ENCODE measurements at places on chromosomes 5 and 9.

DNA sequence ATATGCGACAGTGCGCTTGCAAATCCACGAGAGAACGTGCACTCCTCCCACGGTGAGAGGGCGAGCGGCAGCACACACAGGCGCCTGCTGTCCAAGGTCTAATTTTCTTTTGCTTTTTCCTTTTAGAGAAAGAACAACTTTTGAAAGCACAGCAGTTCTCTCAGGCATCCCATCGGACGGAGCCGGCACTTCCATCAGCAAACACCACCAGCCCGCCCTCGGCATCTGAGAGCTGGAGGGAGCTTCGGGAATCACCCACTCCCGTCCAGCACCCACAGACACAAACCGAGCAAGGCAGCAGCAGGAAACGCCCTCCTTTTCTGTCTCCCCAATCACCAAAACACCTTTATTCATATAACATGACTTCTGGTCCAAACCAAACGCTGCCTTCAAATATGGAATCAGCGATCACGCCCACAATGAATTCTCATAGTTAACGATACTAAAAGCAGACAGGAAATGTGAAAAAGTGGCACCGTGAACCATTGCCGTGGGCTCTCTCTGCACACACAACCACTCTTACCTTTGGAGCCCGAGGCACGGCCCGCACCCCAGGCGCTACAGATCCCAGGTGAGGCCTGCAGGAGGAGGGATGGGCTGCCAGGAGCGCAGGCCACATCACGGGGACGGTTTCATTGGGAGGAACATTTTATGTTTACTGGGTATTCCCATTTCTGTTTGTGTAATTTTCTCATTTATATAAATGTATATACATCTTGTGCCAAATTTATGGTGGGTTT is 14.2 kb downstream of the LPCAT1 start:
- DNase-seq, result no peak

DNA sequence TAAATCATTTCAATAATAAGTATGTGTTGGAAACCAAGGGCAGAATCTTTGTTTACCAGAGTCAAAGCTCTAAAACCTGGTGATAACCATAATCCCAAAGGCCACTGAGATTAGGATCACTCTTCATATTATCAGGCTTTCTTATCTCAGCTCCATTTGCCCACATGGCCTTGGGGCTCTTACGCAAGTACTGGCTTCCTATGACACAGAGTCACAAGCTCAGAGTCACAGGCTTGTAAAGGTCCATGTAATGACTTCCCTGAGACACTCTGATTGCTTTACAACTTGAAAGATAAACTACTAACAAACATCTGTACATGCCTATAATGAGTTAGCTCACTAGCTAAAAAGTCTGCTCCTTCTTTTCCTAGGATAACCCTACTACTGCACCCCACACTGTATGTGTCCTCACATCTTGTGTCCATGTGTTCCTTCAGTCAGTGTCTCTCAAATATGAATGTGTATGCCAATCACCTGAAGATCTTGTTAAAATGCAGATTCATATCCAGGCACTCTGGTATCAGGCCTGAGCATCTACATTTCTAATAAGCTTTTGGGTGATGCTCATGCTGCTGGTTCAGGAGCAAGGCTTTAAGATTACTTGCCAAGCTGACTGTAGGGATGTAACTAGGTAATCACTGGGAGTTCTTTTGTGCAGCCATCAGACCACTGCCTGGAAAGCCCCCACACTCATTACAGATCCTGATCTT is 28.4 kb downstream of the SEMA6A start:
- DNase-seq, result no peak

DNA sequence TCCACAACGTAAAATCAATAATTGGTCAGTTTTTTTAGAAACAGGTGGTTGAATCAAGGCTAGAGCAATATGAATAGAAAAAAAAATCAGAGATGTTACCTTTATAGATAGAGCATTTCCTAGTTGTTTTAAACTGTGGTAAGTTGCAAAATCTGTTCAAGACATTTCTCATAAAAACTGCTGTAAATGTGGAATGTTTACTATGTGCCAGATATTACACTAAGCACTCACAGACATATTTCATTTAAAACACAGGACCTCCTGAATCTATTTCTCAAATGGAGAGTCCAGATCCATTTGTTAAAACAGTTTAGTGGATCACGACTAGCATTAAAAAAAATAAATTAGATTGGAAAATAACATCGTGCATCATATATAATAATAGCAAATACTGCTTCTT is 570.0 kb upstream of the ZNF608 start:
- no peak for DNase-seq

- no peak for DNase-seq
Observed at GRCh38 chr5:39368116-39368515, 3.8 kb upstream of the C9 start.

DNA sequence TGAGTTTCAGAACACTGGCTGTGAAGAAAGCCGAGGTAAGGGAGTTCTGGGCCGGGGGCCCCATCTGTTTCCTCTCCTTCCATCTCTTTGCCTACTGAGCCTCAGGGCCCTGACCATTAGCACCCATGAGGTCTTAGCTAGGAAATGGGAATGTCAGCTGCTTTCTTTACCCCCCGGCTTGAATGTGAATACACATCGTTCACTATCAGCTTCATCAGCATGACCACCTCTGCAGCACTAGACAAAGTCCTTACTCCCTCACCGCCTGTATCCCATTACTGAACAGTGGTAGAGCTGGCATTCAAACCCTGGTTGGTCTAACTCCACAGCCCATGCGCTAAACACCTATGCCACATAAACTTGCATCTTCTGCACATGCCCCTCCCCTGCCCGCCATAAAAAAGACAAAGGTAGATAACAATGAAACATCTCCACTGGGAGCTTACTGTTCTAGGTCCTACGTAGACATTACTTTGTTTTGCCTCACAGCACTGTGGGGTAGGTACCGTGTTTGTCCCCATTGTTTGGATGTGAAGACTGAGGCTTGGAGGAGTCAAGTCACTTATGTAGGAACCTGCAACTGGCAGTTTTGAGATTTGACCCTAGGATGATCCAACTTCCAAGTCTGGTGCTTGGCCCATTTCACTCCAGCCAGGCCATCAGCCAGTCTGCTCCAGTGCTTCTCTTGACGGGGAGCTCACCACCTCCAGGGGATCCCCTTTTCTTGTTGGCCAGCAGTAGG is 93.3 kb downstream of the AMBP start:
- DNase-seq, result no peak

GRCh38 chr9:38417003-38417945 is 7.0 kb downstream of the IGFBPL1 start:
- peak; percentile 48 for DNase-seq

DNA sequence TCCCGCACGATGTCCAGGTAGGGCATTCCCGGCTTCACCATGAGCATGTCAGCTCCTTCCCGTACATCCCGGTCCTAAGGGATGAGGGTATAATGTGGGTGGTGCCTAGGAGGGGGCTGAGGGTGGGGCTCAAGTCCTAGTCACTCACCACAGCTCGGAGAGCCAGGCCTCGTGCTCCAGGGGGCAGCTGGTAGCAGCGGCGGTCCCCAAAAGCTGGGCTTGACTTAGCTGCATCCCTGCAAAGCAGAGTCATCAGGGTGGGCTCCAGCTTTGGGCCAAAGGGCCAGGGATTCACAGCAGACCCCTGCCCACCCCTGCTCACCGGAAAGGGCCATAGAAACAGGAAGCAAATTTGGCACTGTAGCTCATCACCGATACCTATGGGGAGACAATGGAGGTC is 11.6 kb downstream of the ALAD start:
- DNase-seq, result no peak

All from activated T-cell treated with anti-CD3 and anti-CD28 coated beads, Interleukin-2, amount 50 U/mL, for 24 hours (primary cell).